Daoy (cell line): ENCODE measurements at places on chromosomes 2 and 18. TPM values are rescaled to one million over a fixed set of nuclear protein-coding genes. Genes with fewer than 3 reads are reported as not detected.

TCF7L1 gene
- 0.11 and 0.27 TPM in 2 replicates for total RNA-seq

HAT1 gene
- 91.9 and 121 TPM in 2 replicates for total RNA-seq

DTNA gene
- total RNA-seq: 12.1 and 14.3 TPM in 2 replicates

TAF4B gene
- total RNA-seq: 9.4 and 12.3 TPM in 2 replicates

PLGLB2 gene
- total RNA-seq: 0.11 and 0.74 TPM in 2 replicates

PEX13 gene
- total RNA-seq: 24.6 and 61.3 TPM in 2 replicates

ABCB11 gene
- total RNA-seq: not detected in 2 replicates

MGAT4A gene
- 3.9 and 7.7 TPM in 2 replicates for total RNA-seq

ATOH8 gene
- 10.0 and 17.7 TPM in 2 replicates for total RNA-seq

MYOM1 gene
- total RNA-seq: not detected in 2 replicates

SPC25 gene
- 59.7 and 148 TPM in 2 replicates for total RNA-seq

TET3 gene
- total RNA-seq: 2.2 and 2.9 TPM in 2 replicates

CNRIP1 gene
- total RNA-seq: 26.1 and 28.9 TPM in 2 replicates

ANKRD30BL gene
- not detected in 2 replicates for total RNA-seq

NPAS2 gene
- total RNA-seq: 11.4 and 14.8 TPM in 2 replicates

ABCG5 gene
- not detected in 2 replicates for total RNA-seq

SNORC gene
- 0.29 and 0.30 TPM in 2 replicates for total RNA-seq

GPR45 gene
- not detected in 2 replicates for total RNA-seq

SDC1 gene
- 75.2 and 84.6 TPM in 2 replicates for total RNA-seq

RGPD4 gene
- not detected in 2 replicates for total RNA-seq

CIB4 gene
- total RNA-seq: not detected in 2 replicates

RAB6D gene
- total RNA-seq: not detected in 2 replicates

CENPA gene
- total RNA-seq: 25.3 and 27.9 TPM in 2 replicates

GRCh38 chr18:6444466-6445228 is 29.9 kb upstream of the L3MBTL4 start:
- no peak for DNase-seq

- DNase-seq: no peak
These were observed 110.1 kb downstream of the GALR1 start for GRCh38 chr18:77359561-77360314.

- DNase-seq: no peak
These were observed 33.5 kb upstream of the PXDN start for GRCh38 chr2:1777781-1778180.

GRCh38 chr2:101082998-101083397 is 68.2 kb downstream of the TBC1D8 start:
- no peak for DNase-seq

- DNase-seq: no peak
These were observed 29.4 kb downstream of the POU3F3 start for GRCh38 chr2:104883357-104883756.

DNA sequence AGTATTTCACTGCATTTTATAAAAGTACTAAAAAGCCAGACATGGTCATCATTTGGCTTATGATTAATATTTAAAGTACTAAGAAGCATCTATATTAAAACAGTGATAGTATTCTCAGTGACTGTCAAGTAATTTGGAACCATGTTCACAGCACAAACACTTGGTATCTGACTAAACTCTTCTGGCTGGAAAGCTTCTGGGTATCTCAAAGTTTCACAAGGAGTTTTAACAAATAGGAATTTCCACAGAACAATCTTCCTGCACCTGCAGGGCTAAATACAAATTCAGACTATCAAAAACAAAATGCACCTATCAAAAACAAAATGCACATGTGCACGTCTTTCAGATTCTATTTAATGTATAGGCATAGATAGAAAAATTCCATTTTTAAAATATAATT is 158.8 kb downstream of the L3MBTL4 start:
- no peak for DNase-seq

GRCh38 chr18:22822024-22822423 is 111.1 kb upstream of the RBBP8 start:
- peak; percentile 71 for DNase-seq

- DNase-seq: no peak
These were observed 293.8 kb downstream of the CNTNAP5 start for GRCh38 chr2:124318913-124319312.

DNA sequence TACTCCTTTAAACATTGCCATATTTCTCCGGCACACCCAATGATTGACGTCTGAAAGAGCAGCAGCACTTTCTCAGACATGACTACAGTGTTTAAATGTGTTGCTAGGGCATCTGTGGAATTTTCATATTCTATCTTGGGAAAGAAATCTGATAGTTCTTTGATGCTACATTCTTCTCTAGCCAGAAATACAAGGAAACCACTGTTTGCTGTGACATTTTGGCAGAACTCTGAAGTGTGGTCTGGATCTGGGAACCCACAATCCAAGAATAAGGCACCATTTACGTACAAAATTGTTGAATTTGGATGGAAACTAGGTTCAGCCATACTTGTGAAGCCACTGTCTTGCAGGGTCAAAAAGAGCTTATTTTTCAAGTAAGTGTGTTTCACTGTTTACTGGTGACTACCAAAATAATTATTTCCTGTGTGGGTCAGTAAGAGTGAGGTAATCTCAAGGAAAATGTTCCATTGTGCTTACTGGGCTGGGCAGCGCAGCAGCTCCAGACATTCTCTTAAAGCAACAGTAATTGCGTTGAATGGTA is 21.3 kb upstream of the CD28 start:
- DNase-seq: peak; percentile 72

GRCh38 chr2:235171550-235172031 is 219.8 kb downstream of the SH3BP4 start:
- DNase-seq: peak; percentile 67

DNA sequence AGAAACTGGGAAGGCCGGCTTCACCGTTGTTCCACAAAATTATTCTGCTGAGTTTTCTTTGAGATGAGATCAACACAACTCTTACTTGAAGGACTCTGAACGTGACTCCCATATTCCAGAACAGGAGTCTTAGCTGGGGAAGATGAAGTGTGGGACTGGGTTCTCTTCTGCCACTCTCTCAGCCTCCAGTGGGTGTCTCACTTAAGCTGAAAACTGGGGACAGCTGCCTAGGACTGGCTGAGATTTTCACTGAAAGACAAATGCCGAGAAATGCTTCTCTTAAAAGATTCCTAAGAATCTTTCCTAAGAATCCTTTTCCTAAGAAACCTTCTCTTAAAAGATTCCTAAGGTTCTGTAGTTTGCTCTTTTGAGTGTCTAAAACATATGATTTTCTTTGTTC is 156.6 kb upstream of the LHCGR start:
- no peak for DNase-seq

- DNase-seq: no peak
These were observed 36.5 kb upstream of the HNRNPA3 start for GRCh38 chr2:177175917-177176668.

DNA sequence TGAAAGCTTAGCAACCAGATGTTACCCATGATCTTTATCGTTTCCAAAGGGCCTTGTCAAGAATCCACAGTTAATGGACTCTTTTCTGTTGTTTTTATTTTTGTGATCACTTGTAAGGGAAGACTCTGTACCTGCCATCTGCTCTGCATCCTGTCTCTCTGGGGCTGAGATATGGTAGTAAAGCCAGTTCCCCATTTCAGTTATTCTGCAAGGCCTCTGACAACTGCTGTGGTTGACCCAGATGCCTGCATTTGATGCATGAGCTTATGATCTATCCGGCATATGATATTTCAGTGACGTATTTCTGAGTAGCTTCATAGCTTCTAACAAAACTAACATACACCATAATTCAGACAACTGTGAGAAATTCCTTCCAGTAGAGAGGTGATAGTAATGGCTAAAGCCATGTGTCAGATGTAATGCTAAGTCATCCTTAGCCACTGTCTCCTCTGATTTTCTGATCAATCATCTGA is 105.1 kb downstream of the TPO start:
- no peak for DNase-seq

DNA sequence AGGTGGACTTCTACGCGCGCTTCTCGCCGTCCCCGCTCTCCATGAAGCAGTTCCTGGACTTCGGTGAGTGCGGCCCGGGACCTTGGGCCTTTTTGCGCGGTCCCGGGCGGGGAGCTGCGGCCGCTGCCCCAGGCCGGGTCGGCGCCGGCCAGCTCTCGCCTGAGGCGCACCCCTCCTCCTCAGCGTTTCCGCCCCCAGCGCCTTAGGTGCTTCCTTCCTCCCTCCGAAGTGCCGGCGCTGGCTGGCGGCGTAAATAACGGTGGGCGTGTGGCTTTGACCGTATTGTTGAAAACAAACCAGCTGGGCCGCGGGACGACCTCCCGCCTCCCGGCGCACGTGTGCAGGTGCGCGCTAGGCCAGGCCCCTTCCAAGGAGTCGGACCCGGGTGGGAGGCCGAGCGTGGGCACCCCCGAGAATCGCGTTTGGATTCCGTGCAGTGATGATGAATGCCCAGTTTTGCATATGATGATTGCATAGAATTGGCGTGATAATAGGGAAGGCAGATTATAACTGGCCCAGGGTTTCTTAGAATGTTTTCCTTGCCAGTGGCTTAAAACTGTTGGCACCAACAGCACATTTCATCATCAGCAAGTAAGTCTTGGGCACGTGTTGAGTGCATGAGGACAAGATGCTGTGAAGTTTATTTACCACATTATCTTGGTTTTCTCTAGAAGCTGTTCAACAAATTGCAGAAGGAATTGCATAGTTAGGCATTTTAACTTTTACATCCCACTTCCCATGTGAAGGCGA is 569 bp downstream of the PDK1 start:
- DNase-seq: peak; percentile 71

GRCh38 chr2:120999377-121000097 is 263.9 kb downstream of the GLI2 start:
- DNase-seq: no peak

- no peak for DNase-seq
These were observed 20.7 kb downstream of the SPTBN1 start for GRCh38 chr2:54476852-54477251.

DNA sequence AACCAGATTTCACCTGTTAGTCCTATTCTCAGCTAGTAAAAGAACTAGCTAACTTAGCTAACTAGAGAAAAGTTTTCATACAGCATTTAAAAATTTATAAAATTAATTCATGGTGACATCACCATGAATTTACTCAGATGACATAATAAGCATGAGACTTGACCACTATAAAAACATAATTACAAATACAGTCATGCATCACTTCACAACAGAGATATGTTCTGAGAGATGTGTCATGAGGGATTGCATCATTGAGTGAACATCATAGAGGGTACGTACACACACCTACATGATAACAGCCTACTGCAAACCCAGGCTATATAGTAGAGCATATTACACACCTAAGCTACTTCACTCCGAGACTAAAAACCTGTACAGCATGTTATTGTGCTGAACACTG is 481.3 kb upstream of the CHAC2 start:
- DNase-seq: no peak

- peak; percentile 95 for DNase-seq
These were observed 44.9 kb upstream of the YWHAQ start for GRCh38 chr2:9675415-9676351.

- DNase-seq: no peak
These were observed 75.4 kb downstream of the CD8B2 start for GRCh38 chr2:106562268-106563186.

GRCh38 chr18:77101410-77102258 is 30.9 kb downstream of the MBP start:
- DNase-seq: peak; percentile 93

DNA sequence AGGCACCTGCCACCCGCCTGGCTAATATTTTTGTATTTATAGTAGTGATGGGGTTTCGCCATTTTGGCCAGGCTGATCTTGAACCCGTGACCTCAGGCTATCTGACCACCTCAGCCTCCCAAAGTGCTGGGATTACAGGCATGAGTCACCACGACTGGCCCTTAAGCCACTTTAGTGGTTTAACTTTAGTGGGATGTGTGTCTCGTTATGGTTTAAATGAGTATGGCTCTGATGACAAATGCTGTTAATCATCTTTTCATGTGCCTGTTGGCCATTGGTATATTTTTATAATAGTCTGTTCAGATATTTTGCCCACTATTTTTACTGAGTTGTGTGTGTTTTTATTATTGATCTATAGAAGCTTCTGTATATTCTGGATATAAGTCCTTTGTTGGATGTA is 205.9 kb downstream of the MYO1B start:
- DNase-seq: no peak

DNA sequence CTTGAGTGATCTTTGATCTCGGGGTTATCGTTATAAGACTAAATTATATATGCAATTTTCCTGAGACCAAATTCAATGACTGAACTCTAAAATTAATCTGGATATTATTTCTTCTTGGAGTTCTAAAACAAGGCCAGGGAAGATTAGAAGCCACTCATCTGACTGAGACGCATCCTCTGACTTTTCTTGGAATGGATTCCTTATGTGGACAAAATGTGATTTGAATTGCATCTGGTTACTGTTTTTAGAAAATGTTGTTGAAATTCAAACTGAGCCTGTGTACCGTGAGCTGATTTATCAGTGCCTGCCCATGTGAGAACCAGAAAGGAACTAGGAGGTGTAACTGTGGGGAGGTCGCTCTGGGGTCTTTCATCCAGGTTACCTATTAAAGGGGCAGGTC is 330.8 kb downstream of the OSR1 start:
- no peak for DNase-seq

- DNase-seq: peak; percentile 18
These were observed 18.8 kb downstream of the TMEM87B start for GRCh38 chr2:112073875-112074274.

DNA sequence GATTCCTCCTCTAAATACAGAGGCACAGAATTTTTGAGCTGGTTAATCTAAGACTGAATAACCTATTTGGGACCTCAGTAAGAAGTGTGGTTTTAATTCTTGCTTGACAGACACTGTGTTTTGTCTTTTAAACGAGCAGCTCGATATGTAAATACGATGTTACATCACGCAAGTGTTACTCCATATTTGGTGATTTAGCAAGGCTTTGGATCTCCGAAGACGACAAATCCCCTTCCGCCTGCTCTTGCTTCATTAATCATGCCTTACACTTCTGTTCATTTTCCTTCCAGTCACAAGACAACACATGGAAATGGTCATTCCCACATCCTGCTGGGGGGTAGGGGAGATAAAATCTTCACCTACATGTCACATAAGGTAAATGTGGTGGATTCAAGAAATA is 9.4 kb downstream of the BCL11A start:
- no peak for DNase-seq

GRCh38 chr2:232568161-232568560 is 17.7 kb downstream of the EIF4E2 start:
- DNase-seq: peak; percentile 90

GRCh38 chr2:68714866-68715265 is 19.7 kb upstream of the ARHGAP25 start:
- DNase-seq: no peak

DNA sequence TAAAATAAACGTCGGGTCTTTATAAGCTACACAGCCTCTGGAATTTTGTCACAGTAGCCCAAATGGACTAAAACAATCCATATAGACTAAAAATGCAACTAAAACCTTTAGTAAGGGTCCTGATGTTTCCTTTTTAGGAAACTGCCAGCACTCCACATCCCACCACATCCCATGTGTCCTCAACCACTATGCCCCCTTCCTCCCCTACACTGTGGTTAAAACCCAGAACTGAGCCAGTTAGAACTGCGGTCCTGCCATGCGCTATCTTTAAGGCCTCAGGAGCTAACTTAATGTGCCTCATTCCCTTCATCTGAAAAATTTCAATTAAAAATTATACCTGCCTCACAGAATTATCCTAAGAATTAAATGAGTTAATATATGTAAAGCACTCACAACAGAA is 41.1 kb downstream of the ACVR1 start:
- DNase-seq: no peak

- DNase-seq: no peak
These were observed 32.8 kb downstream of the UGP2 start for GRCh38 chr2:63874204-63875130.
